Left colon (tissue), 2 donors: ENCODE measurements at places on chromosomes 6 and 20.

GRCh38 chr6:124676033-124676432, 286.2 kb upstream of the RNF217 start:
- no peak for DNase-seq

DNA sequence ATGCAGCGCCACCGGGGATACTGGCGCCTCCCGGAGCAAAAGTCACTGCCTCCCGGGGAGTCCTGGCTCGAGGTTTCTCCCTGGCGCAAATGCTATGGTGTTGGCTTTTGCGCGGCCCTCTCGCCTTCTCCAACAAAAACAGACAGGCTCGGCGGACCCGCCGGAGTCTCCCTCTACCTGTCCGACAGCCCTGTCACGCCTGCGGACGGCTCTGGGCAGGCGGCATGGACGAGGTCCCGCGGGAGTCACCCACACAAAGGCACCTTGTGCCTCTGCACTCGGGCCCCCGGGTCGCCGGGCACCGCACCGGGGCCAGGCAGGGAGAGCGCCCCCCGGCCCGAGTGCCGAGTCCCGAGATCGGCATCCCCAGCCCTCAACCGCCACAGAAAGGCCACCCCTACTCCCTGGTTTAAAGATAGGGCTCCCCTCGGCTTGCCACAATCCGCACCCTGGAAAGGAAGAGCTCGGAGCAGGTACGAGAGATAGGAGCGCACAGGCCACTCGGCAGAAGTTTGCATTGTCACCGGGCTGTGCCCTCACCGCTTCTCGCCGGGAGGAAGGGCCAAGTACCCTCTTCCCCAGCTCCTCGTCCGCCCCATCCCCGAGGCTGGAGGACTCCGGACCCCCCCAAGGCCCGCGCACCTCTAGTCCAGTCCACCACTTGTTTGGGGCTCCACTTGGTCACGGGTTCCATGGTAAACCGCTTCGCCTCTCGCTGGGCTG, 903 bp downstream of the CNKSR3 start:
- peak; percentile 47 for DNase-seq

- DNase-seq = no peak
Observed at GRCh38 chr6:134590449-134590848, 272.5 kb upstream of the SGK1 start.

- DNase-seq = no peak
Observed at GRCh38 chr6:18323935-18324705, 59.8 kb upstream of the DEK start.
